ENCODE measurements at places on chromosomes 3 and 15.
A peak's percentile ranks its signal among the peaks of the same experiment; 100 is the strongest.

DNA sequence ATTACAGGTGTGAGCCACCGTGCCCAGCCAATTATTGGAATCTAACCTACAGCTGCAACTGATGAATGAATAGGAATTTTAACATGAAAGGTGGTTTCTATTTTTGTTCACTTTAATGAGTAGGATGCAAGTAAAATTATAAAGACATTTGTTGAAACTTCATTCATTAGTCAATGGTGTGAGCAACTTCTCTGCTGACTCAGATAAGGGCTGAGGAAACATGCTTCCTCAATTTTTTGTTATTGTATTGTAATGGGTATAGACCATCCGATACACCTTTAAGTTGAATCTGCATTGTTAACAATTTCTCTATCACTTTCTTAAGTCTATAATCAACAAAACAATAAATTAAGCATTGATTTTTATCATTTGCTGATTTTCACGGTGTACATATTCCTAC, 127.8 kb downstream of the STAG1 start:
- no peak for DNase-seq

DNA sequence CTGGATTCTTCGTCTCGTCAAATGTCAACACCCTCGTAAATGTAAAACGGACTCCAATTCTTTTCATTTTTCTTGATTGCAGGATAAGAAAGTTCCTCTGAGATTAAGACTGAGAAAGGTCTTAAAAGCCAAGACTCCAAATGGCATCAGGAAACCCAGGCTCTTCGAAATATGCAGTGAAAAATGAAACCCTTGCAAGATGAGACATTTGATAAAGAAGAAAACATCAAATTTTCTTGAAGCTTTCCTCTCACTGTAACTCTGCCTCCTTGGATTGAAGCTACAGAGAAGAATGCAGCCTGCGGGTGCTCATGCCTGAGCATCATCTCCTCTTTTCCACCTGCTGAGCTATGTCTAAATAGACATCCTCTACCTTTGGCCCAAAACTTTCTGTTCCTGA, 342.4 kb upstream of the THBS1 start:
- DNase-seq = no peak

DNA sequence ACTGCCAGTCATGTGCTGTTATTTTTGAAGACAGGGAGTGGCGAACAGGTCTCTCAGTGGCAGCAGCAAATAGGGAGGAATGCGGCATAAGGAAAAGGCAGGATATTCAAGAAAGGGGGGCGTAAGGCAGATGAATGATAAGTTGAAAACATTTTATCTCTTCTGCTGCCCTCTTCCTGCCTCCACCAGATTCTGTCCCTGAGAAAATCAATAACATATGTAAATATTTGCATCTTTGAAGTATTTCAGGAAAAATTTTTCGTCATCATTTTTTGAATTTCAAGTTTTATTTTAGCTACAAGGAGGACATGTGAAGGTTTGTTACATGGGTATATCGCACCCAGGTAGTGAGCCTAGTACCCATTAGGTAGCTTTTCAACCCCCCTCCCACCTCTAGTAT, 616.7 kb downstream of the MCTP2 start:
- no peak for DNase-seq

- DNase-seq = no peak
These were observed 9.9 kb downstream of the GLYCTK start for GRCh38 chr3:52297242-52298148.

DNA sequence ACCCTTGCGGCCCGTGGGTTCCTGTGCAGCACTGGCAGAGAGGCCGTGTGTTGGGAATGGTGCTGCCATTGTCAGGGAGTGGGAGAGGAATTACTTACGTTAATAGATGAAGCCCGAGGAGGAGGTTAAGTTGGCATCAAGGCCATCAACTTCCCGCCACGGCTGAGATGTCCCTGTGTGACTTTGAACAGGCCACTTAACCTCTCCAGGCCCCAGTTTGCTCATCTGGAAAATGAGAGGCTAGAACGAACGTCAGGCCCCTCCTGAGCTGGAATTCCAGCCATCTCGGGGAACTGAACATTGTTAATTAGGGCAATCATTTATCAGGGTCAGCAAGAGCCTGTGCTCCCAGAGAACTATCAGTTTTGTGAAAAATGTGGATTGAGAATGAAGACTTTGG, 91.4 kb upstream of the MYZAP start:
- no peak for DNase-seq

DNA sequence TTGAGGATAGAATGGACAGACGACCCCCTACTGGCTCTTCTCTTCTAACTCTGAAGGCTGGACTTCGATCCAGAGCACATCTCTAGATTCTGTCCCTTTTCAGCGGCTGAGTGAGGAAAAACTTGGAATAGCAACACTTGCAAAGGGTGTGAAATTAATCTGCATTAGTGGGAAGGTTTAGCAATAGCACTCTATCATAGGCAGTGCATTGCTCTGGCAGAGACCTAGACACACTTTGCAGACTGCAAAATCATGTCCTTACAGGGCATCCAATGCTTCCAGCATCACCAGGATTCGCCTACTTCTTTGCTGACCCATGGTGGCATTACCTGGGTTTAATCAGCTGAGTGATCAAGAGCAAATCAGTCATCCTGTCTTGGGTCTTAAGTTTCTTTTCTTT, 43.1 kb downstream of the DAPK2 start:
- no peak for DNase-seq

- no peak for DNase-seq
These were observed 25.1 kb downstream of the SHISA5 start for GRCh38 chr3:48478626-48479555.

- DNase-seq = peak; percentile 80
These were observed 287.5 kb downstream of the MAGI1 start for GRCh38 chr3:65751123-65751700.

DNA sequence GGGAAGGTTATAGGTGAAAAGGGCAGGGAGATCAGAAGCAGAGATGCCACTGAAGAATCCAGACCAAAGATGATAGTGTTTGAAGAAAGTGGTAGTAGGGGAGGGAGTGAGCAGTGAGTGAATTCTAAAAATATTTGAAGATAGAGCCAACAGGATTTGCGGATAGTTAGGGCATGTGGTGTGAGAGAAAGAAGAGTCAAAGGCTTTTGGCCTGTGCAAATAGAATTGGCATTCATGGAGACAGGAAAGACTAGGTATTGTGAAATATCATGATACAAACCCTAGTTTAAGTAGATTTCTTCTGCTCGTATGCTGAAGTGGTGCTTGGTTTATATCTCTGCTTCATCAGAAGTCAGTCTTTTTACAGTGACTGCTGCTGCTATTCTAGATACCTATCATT, 224.2 kb upstream of the CFAP20DC start:
- no peak for DNase-seq

DNA sequence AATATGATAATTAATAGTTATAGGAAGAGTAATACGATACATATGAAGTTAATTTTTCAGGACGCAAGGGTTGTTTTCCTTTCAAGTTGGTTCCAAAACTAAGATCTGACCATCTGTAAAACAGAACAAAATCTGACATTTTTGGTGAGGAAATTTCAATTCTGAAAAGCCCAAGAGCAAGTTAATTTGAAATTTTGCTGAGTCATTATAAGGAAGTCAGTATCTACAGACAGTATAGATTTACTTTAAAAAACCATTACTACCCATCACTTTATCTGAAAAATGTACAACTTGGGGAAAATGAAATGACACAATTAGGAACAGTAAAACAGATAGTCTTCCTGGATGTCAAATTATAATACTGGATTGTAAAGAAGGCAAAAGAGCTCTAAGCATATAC, 12.5 kb downstream of the INTS14 start:
- no peak for DNase-seq

- no peak for DNase-seq
These were observed 385.8 kb downstream of the C3orf38 start for GRCh38 chr3:88535563-88535962.

DNA sequence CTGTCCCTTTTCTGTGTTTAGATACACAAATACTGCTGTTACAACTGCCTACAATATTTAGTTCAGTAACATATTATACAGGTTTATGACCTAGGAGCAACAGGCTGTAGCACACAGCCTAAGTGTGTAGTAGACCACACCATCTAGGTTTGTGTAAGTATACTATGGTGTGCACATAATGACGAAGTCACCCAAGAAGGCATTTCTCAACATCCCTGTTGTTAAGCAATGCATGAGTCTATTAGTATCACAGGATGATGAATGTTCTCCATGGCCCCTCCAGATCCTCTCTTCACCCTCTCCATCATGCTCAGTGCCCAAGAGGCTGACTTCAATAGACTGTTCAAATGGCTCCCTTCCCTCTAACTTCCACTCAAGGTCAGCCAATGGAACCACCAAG, 14.6 kb upstream of the SEC62 start:
- no peak for DNase-seq

DNA sequence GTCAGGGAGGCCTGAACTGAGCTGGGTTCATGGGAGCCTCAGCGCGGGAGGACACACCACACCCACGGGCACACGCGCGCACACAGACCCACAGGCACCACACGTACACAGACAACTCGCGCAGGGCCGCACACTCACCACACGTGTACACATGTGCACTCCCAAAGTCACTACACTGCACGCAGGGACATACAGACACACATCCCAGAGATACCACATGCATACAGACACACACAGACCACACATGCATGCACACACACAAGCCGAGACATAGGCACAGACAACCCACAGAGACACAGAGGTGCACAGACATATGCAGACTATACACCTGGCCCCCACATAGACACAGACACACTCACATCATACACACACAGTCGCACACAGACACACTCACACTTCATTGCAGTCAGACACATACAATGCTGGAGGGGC, 1.1 kb upstream of the MGLL start:
- DNase-seq = no peak

- DNase-seq = no peak
These were observed 288.7 kb downstream of the NR2F2 start for GRCh38 chr15:96619174-96619573.

DNA sequence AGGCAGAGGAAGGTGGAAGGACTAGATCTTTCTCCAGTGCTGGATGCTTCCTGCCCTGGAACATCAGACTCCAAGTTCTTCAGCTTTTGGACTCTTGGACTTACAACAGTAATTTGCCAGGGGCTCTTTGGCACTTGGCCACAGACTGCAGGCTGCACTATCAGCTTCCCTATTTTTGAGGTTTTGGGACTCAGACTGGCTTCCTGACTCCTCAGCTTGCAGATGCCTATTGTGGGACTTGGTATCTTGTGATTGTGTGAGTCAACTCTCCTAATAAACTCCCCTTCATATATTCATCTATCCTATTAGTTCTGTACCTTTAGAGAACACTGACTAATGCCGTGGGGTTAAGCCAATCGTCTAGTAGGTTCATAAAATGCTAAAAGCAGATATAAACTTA, 8.8 kb upstream of the B3GNT5 start:
- no peak for DNase-seq

DNA sequence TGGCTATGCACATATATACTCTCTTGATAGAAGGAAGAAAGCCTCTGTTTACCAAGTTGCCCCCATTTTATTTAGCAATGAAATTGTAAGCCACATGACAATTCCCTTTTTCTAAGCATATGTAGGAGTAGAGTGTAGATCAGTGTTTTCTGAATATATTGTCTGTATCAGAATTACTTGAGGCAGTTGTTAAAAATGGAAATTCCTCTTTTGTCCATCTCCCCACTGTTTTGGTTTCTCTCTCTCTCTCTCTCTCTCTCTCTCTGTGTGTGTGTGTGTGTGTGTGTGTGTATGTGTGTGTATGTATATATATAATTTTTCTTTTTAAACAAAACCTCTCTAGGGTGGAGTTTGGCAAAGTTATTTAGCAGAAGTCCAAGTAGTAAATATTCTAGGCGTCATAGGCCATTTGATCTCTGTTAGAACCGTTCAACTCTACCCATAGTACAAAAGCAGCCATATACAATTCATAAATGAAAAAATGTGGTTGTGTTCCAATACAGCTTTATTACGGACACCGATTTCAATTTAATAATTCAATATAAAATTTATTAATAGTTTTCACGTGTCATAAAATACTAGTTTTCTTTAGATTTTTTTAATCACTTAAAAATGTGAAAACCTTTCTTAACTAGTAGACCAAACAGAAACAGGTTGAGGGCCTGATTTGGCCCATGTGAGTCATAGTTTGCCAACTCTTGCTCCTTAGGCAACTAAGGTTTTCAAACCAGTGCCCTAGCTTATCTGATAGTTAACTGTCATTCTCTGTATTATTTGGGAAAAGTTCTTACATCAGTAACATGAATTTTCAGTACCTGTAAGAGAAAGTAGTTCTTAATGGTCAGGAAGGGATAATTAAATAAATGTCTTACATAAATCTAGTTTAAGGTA, 39.8 kb downstream of the UBE2E1 start:
- no peak for DNase-seq

GRCh38 chr3:129295286-129295685, 16.6 kb downstream of the HMCES start:
- no peak for DNase-seq

- no peak for DNase-seq
These were observed 96.6 kb downstream of the SEMA6D start for GRCh38 chr15:47813748-47814384.

GRCh38 chr15:77037388-77038209, 33.3 kb downstream of the TSPAN3 start:
- no peak for DNase-seq

- DNase-seq = no peak
These were observed 64.5 kb upstream of the CTSH start for GRCh38 chr15:79009379-79009778.

GRCh38 chr3:134817297-134817696, 22.2 kb downstream of the EPHB1 start:
- no peak for DNase-seq

Data from neural crest cell (in vitro differentiated cells).